ENCODE measurements at places on chromosomes 2 and 18.

DNA sequence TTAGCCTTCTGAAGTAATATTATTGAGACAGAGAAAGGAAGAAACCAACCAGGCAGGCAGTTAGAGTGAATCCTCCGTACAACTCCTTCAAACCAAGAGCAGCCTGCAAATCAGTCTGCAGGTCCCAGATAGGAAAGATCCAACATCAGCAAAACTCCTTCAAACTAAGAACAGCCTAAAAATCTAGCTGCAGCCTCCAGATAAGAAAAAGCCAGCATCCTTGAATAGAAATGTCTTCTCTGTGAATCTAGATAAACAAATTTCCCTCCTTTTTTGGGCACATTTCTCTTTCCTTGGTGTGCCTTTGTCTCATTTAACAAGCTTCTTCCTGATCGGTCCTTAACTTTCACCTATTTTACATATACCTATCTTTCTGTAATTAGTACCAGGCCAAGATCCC lies 1004.6 kb upstream of the TMEFF2 start:
- no peak for DNase-seq

GRCh38 chr2:162457490-162457889 lies 113.6 kb downstream of the GCA start:
- no peak for DNase-seq

DNA sequence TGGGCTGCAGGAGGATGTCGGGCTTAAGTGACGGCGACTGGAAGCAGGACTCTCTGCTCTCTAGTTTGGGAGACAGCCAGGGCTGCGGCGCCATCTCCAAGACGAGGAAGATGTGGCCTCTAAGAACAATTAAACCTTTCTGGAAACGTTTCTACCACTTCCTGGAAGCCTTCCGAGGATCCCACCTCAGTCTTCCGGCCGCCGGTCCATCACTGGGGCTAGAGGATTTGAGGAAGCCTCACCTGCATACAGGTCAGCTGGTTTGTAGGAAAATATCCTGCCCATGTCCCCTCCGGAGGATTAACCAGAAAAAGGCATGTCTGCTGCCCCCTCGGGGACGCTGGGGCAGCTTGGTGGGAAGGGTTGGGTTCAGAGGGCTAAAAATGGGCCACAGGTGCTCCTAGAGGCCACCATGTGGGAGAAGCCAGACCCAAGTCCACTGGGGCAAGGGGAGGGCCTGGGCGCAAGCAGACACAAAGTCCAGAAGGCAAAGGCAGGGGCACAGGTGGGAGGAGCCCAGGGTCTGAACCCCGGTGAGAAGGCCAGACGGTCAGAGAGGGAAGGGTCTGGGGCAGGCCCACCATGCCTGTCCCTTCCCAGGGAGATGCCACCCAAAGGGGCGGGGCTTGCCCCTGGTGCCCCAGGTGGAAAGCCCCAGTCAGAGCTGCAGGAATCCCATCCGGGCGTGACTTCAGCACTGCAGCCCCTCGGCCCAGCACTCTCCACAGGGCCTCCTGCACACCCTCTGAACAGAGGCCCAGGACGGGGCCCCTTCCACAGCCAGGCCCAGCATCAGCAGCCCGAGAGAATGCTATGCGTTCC lies 82.2 kb upstream of the ID2 start:
- no peak for DNase-seq

- DNase-seq, result peak; percentile 59
These were observed 23.0 kb upstream of the ACKR3 start for GRCh38 chr2:236546561-236547002.

- no peak for DNase-seq
These were observed 17.1 kb upstream of the ATOH8 start for GRCh38 chr2:85736456-85737355.

DNA sequence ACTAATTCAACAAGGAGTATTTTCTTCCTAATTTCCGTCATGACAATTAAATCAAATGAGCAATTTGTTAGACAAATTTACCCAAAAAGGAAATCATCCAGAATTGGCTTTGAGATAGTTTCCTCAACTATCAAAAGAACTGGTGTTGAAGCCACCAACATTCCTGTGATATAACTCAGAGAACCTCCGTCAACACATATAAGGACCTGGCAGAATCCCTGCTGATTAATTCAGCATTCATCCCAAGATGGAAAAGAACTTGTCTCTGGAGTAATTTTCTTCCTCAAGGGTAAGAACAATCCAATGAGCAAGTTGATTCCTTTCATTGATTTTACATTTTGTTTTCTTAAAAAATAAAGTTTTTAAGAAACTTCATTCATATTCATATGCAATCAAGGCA lies 62.0 kb downstream of the MBD2 start:
- DNase-seq, result no peak

DNA sequence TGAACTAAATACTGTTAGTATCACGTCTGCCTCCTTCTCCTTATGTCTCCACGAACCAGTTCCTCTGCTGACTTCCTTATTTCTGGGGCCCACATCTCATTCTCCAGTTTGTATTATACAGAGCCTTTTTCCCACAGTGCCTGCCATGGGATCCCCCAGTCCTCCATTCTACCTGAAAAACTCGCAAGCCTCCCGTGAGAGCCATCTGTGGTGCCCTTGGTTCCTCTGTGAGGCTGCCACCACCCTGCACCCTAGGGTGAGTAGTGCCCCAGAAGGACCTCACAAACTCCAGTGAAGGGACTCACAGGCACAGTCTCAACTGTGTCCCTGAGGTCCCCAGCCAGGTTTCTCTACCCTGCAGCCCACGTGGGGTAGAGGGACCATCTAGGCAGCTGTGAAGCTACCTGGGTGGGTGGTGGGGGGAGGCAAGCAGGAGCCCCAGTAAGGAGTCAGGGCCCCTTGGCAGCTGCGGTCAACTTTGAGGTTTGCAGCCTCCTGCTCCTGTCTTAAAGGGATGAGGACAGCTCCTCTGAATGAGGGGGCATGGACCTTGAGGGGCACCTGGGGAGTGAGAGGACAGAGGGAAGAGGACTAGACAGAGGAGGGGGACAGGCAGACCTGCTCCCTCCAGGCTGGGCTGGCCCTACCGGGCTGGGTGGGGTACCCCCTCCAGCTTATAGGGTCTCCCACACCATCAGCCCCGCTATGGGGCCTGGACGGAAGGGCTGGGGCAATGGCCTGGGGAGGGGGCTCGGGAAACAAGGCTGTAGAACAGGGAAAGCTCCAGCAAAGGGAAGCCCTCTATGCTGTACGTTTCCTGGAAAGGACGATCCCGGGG lies 1.0 kb downstream of the PSTPIP2 start:
- DNase-seq, result no peak

- no peak for DNase-seq
These were observed 31.4 kb downstream of the QPCT start for GRCh38 chr2:37375741-37376288.

- DNase-seq, result no peak
These were observed 169.2 kb upstream of the HS6ST1 start for GRCh38 chr2:128487650-128488387.

DNA sequence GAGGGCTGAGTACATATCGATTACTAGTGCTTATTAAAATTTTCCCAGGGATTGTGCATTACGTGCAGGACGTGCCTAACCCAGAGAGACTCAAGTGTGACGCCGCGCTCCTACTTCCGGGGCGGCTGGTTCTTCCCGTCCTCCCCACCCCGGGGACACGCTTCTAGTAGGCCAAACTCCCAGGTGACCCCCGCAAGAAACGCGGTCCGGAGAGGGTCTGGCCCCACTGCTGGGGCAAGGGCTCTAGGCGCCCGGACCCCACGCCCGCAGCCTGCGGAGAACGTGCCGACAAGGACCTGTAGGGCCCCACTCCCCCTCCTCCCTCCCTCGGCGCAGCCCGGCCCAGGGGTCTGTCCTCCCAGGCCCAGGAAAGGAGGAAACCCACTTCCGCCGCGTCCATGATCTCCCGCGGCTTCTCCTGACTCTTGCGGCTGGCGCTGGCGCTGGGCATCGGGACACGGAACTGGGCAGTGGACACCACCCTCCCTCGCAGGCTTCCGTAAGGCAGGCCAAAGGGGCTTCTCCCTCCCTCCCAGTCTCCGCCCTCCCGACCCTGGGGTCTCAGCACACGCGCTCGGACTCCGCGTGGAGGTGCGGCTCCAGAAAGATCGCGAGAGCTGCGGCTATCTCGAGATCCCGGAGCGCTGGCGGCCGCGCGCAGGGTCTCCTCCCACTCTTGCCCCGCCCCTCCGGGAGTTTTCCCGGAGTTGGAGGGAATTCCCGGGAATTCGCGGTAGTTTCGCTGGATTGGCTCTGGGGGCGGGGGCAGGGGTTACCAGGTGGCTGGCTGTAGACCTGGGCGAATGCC lies at the start of gene DARS1:
DARS1 (minus strand) TSS at position 609 of the 808 bp plus-strand sequence; CDS start at position 451, 158 bp downstream.
- DNase-seq, result peak; percentile 71

DNA sequence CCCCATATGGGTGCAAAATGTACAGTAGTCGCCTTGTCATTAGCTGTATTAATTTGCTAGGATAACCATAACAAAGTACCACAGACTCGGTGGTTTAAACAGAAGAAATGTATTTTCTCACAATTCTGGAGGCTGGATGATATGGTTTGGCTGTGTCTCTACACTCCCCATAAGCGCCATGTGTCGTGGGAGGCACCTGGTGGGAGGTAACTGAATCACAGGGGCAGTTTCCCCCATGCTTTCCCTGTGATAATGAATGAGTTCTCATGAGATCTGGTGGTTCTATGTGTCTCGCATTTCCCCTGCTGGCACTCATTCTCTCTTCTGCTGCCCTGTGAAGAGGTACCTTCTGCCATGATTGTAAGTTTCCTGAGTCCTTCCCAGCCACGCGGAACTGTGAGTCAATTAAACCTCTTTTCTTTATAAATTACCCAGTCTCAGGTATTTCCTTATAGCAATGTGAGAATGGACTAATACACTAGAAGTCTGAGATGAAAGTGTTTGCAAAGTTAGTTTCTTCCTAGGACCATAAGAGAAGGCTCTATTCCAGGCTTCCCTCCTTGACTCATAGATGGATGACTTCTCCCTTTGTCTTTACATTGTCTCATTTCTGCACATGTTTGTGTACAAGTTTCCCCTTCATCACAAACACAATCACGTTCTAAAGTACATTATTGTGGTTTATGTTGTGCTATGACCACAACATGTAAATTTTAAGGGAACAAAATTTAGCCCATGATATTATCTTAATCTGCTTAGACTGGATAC lies 1442.6 kb downstream of the SUCLG1 start:
- DNase-seq, result no peak

DNA sequence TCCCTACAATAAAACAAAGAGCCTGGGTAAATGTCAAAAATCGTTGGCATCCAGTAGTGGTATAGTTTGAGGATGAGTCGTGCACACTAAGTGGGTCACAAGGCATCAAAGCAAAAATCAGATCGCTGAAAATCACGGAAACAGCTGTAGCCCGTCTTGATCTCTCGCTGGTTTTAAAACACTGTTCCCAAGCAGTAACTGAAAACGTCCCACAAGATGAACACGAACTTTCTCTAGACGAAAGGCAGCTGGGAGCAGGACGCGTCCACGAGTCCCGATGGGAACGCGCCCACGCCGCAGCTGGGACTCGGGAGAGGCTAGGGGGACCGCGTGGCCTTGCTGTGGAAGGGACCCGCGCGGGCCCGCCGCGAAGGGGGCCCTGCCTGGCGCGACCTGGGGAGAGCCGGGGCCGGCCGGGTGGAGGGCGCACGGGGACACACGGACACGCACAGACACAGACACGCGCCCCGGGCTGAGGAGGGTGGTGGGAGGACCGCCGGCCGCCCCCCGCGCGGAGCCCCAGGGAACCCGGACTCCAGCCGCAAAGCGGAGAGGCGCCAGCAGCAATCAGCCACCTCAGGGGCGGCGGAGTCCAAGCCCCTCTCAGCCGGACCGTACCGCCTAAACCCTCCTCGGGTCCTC lies 651 bp downstream of the STK17B start:
- DNase-seq, result peak; percentile 67

DNA sequence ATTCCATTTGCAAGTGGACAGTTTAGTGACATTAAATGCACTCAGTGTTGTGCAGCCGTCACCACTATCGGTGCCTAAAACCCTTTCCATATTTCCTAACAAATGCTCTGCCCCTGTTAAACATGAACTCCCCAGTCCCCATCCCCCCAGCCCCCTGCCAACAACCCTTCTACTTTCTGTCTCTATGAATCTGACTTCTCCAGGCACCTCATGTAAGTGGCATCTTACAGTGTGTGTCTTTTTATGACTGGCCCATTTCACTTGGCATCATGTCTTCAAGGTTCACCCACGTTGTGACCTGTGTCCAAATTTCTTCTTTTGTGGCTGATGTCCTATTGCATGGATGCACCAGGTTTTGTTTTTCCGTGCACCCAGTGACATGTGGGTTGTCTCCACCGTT lies 140.9 kb upstream of the GPC1 start:
- DNase-seq, result no peak

DNA sequence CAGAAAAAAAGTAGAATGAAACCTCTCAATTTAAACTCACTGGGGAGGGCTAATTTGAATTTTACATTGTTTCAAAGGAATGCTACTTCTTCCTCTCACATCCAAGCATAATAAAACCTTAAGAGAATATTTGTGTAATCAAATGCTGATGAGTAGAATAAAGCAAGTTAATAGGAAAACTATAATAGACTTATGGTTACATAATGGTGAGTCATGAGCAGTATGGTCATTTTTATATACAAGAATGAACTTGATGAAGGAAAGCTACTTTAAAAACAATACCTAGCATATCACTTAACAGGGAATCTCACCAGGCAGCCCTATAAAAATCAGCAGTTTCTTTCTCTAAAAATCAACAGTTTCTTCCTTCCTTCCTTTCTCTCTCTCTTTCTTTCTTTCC lies 80.3 kb downstream of the VSNL1 start:
- DNase-seq, result no peak

DNA sequence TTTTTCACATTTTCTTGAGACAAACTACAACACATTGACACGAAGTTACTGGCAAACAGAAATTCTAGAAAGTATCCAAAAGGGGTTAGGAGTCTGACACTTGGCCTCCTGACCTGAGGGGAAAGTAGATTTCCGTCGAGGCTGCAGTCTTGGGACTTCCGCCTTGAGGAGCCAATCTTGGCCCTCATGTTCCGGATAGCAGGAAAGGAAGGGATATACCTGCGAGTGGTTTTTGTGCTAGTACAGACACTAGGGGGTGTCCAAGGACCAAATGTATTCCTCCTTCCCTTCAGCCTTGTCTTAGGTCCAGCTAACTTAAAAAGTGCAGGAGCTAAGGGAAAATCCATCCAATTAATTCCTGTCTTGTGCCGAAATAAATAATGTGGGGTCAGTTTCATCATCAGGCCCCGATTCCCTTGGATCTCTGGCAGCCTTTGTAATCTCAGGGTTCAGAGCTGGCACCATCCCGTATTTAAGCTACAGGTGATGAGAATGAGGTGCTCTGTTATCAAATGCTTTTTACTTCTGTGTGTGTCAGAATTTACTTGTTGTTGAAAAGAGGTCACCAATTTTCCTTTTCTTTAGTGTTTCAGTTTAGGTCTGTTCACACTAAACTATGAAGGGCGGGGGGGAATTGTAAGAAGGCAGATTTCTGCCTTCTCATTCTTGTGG lies 330.2 kb upstream of the FANCL start:
- no peak for DNase-seq

GRCh38 chr18:2974731-2975130 lies 38.2 kb downstream of the LPIN2 start:
- no peak for DNase-seq

Measured in CD4-positive, alpha-beta T cell treated with Interleukin-6 at 100 ng/mL for 8 hours (primary cell).